ENCODE measurements at places on chromosomes 5 and 9.
A peak's percentile ranks its signal among the peaks of the same experiment; 100 is the strongest.

DNA sequence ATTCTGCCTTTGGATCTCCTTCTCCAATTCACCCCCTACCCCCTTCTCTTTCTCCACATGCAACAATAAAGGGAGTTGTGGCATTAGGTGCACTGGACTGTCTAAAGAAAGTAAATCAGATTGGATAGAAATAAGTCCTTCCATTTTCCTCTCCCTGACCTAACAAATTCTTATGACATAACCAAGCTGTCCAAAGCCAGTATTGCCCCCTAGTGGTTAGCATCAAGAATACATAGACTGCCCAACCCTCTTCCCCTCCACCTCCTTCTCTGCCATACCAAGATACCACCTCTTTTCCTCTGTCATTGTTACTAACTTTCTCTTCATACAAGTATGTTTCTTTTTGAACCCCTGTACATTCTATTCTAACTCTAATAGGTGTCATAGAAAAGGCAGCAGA lies 45.7 kb downstream of the PPARGC1B start:
- DNase-seq, result peak; percentile 57

DNA sequence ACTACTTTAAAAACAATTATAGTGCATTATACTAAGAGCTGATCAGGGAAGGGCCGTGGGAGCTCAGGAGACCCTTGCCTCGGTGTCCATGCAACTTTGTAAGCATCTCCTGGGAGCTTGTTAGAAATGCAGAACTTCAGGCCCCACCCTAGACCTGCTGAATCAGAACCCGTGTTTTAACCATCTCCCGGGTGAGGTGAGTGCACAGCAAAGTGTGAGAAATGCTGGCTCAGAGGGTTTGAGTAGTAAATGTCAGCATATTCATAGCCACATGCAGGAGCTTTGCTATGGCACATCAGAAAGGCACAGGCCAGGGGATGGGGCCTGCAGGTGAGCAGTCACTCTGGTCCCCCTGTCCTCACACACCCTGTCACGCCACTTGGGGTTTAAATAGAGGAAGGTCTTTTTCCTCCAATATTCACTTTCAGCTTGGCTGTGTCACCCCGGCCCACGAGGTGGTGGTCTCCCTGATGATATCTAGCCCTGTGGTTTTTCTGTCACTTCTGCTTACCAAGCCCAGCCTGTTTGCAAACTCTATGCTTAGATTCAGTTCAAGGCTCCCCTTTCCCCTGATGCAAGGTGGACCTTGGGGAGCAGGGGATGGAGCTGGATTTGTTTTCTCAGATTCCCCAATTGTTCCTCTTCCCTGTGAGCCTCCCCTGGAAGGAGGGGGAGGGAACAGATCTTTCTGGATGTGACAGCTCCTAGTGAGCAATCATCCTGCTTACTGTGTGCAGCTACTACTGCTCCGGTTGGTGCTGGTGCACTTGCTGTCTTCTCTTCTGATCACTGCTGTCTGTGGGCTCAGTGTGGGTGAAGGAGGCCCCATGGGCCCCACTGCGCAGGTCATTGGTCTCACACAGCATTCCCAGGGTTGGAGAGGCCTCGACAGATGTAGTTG lies 51.8 kb upstream of the TGFBR1 start:
- no peak for DNase-seq

DNA sequence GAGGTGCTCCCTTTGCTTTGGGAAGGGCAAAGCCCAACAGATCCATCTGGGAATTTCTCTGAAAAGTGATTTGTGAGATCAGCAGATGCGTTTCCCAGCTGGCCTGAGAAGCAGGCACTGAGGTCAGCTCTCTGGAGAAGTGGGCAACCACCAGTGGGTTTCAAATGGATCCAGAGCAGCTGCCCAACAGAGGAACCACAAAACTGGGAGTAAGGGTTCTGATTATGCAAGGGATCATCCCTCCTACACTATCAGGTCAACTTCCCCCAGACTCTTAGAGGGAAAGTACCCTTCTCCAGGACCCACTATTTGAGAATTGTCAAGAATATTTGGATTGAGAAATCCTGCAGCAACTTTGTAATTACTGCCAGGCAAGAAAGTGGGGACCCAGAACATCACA lies 21.7 kb downstream of the CCL28 start:
- no peak for DNase-seq

- peak; percentile 69 for DNase-seq
These were observed 81.9 kb upstream of the FAM169A start for GRCh38 chr5:74948031-74948546.

DNA sequence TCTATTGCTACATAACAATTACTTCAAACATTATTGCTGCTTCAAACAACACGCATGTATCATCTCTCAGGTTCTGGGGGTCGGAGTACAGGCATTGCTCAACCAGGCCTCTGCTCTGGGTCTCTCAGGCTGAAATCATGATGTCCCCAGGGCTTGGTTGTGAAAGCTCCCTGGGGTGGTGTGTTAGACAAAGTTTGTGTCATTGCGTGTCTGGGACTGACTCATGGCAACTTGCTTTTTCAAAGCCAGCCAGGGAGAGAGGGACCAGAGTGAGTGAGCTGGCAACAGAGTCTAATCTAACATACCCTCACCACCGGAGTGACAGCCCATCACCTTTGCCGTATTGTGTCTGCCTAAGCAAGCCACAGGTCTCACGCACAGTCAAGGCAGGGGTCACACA lies 259.2 kb upstream of the NFIL3 start:
- DNase-seq, result peak; percentile 45

- peak; percentile 55 for DNase-seq
These were observed 59.4 kb downstream of the SIL1 start for GRCh38 chr5:139138809-139139208.

DNA sequence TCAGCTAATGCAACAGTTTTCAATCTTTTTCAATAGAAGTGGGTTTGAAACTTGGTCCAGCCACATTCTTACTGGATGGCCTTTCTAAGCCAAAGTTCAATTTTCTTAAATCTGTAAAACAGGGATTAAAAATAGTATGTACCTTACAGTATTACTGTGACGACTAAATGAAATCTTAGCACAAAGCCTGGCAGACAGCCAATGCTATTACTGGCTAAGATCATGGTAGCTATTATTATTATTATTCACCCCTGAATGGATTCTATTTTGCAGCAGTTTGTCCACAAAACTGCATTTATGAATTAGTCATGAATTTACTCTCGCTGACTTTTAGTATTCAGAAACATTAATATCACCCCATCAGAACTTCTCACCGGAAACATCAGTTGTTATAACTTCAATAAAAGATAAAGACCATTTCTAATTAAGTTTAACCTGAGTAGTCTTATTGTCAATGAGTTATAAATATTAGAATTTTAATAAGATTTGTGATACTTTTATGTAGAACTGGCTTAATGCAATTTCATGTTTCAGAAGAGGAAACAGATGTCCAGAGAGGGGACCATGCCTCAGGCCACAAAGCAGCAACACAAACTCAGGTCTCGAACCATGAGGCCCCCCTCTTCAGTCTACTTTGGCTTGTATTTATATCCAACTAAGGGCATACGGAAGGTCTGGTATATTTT lies 468.2 kb downstream of the ARHGEF28 start:
- DNase-seq, result peak; percentile 15

GRCh38 chr9:98101868-98102273 lies 17.2 kb downstream of the TRIM14 start:
- no peak for DNase-seq

- DNase-seq, result peak; percentile 54
These were observed 4.2 kb upstream of the SUB1 start for GRCh38 chr5:32581010-32581785.

GRCh38 chr9:69743930-69744329 lies 15.9 kb downstream of the PTAR1 start:
- DNase-seq, result no peak

DNA sequence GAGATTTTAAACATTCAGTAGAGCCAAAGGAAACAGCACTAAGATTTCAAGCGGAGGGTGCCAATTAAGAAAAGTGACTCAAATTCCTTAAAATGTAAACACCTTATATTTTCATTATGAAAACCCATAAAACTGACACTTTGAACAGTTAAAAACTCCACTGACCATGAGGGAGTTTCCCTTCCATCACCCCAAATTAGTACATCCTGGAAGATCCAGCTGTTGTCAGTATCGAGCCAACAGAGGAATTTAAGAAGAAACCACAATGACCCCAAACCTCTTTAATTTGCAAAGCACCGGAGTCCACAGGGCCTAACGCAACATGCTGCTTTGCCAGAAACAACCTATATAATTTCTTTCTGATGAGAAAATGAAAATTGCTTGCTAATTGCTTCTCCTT lies 41.3 kb downstream of the ROR2 start:
- DNase-seq, result peak; percentile 11

- no peak for DNase-seq
These were observed 107.0 kb downstream of the ACTL7B start for GRCh38 chr9:108748776-108749175.

DNA sequence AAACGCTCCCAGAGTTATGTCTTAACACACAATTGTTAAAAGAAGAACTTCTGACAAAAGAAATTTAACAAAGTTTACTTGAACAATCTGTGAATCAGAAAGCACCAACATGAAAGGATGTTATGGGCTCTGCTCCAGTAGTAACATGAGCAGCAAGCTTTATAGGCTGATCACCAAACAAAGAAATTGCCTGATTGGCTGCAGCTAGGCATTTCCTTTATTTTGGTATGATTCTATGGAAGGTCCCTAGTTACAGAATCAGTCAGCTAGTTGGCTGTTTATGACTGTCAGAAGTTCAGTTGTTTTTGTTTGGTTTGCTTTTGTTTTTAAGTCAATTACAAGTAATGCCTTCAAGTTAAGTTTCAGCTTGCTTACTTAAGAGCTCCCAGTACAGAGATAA lies 102.4 kb upstream of the SMC2 start:
- DNase-seq, result peak; percentile 1

- DNase-seq, result no peak
These were observed 163.9 kb upstream of the DMRT1 start for GRCh38 chr9:677461-678097.

GRCh38 chr5:171840711-171841522 lies 55.3 kb downstream of the SMIM23 start:
- no peak for DNase-seq

DNA sequence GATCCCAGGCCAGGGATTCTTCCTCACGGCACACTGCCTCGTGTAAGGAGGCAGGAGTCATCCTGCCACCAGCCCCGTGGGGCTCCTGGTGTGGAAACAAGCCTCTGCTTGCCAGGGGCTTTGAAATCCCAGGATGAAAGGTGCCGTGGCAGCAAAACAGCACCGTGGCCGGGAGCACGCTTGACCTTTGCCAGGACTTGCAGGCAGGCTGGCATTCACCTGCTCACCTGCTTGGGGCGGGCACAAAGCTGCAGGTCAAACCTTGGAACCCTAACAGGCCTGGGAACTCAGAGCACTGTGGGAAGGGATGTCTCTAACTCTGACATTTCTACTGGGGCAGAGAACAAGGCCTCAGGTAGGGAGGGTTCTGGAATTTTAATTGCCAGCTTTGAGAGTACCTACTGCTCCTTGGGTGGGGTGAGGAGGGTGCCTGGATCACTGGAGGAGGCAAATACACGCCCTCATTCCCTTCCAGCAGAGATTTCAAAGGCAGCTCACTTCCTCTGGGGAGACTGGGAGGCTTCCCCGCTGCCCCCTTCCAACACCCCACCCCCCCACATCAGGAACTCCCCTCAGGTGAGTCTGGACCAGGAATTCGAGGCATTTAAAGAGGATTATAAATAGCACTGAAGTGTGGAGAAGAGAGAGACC lies 45.6 kb upstream of the STXBP1 start:
- DNase-seq, result no peak

DNA sequence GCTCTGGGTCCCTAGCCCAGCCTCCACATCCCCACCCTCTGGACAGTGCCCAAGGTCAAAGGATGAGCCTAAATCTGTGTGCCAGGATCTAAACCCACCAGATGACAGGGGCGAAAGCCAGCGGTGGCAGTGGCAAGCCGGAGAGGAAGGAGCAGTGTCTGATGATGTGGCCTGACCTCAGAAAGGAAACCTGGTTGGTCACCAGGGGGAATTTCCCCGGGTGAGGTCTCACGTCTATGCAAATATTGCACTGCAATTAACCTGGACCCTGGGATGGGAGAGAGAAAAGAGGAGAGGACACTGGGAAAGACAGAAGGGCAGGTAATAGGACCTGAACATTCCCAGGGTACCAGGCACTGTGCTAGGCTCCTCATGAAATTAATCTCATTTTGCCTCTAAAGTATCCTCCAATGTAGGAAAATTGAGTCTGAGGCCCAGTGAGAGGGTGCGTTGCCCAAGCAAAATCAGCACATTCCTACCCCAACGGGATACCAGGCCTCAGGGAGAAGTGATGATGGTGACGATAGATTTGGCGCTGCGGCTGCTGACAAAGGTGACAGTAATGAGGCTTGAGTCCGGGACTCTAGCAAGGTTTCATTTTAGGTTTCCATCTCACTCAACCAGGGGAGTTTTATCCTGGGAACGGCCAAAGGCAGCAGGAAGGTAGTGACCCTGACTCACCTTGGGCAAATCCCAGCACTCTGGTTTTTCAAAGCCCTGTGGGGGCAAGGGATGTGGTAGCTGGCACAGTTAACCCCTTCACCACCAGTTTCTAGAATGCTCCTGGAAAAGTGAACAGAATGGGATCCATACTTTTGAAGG lies 13.4 kb upstream of the TNIP1 start:
- DNase-seq, result peak; percentile 52

- no peak for DNase-seq
These were observed 15.0 kb downstream of the SLC6A3 start for GRCh38 chr5:1430121-1430795.

- peak; percentile 29 for DNase-seq
These were observed 144.7 kb downstream of the TRPM6 start for GRCh38 chr9:74742792-74743730.

GRCh38 chr9:94002316-94003140 lies 47.4 kb upstream of the BARX1 start:
- peak; percentile 45 for DNase-seq

GRCh38 chr5:88287846-88288527 lies 19.3 kb upstream of the TMEM161B start:
- no peak for DNase-seq

- DNase-seq, result peak; percentile 35
These were observed 208.0 kb upstream of the PDE4D start for GRCh38 chr5:60101573-60101972.

DNA sequence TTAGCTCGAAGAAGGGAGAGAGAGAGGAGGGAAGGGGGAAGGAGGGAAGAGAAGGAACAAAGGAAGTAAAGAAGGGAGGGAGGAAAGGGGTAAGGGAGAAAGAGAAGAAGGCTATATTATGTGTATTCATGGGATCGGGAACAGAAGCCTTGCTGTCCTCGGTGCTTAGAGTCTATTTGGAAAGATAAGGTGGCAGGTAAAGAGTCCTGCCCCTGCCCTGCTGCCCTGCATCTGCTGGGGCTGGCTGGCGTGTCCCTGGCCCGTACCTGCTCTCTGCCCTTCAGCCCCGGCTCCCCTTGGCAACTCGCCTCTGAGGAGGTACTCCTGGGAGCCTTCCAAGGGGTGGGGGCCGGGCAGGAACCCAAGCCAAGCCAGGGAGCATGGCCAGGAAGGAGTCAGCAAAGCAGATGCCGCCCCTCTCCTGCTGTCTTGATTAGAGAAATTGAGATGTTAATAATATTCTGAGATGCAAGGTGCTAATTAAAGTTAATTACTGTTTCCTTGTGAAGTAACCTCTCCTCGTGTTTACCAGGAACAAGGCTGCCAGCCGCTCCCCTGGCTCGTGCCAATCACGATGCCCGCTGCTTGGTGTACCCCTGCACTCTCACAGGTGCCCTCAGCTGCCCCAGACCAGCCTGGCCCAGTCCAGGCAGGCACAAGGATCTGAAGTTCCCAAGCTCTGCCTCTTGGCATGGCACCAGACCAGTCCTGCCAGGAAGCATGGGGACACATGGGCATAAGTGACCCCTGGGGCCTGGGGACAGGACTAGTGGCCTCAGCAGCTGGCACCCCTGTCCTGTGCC lies 36.6 kb downstream of the PCDH1 start:
- DNase-seq, result no peak

GRCh38 chr9:91572044-91572443 lies 148.4 kb upstream of the NFIL3 start:
- DNase-seq, result no peak
